ENCODE measurements at places on chromosomes 2 and 18.

GRCh38 chr2:143615562-143615961 lies 486.3 kb downstream of the ARHGAP15 start:
- DNase-seq = no peak

GRCh38 chr18:47413327-47413726 lies 161.9 kb upstream of the SKOR2 start:
- no peak for DNase-seq

DNA sequence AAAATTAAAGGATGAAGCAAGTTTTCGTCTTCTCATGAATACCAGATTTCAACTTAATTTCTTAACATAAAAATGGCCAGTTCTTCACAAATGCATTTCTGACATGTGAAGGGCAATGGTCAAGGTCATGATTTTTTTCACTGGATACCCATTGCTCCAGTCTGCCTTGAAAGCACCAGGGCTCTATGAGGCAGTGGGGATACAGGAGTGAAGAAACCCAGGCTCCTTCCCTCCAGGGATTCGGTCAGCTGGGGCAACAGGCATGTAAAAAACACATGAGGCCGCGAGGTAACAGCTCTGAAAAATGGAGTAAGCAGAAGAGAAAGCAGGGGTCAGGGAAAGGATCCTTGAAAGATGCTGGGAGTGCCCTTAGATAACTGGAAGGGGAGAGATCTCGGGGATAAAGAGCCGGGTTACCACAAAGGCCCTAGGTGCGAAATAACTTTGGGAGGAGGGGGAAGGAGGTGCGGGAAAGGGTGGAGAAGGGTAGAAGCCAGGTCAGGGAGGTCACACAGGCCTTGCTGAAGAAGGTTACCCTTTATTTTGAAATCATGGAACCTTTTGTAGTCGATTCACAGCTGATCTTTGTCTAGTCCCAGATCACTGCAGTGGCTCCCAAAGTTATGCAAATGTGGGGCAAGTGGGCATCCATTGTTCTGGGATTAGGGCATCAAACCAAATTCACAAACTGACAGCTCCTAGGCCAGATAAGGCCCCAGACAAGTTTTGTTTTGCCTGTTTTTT lies 5.2 kb upstream of the SPRED2 start:
- no peak for DNase-seq

GRCh38 chr2:206597717-206598218 lies 44.5 kb upstream of the FAM237A start:
- no peak for DNase-seq

DNA sequence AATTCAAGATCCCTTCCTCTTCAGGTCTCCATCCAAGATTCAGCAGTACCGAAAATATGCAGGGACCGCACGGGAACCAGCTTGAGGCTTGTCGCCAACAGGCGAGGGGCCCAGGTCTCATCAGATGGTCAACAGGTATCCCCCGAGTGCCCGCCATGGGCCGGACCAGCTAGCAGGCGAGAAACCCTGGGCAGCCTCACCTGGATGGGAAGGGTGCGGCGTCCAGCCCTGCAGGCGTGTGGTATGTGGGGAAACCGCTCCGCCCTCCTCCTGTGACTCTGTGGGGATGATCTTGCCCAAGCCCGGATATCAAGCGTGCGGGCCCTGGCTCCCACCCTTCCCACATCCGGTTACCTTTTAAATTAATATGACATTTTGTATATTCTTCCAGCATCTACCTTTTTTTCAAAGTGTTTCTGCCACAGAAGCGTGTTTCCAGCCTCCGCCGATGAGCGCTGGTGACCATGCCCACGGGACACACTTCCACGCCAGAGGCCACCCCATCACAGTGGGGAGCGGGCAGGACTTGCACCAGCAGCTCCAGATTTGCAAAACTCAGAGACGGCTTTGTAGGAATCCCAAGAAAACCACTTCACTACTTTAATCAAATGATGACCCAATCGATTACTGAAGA lies 33.2 kb downstream of the ZNF516 start:
- no peak for DNase-seq

GRCh38 chr2:196836440-196836839 lies 27.3 kb upstream of the C2orf66 start:
- no peak for DNase-seq

GRCh38 chr18:75131381-75132000 lies 77.4 kb downstream of the PTGR3 start:
- DNase-seq = no peak

GRCh38 chr18:63199743-63200241 lies 119.8 kb downstream of the BCL2 start:
- DNase-seq = no peak

All from stimulated activated CD8-positive, alpha-beta memory T cell treated with anti-CD3 and anti-CD28 coated beads, Interleukin-2, amount 100 ng/mL, for 1 hour (primary cell).